ENCODE measurements at places on chromosomes 7 and 10. TPM values are rescaled to one million over a fixed set of nuclear protein-coding genes. Genes with fewer than 3 reads are reported as not detected.

- DNase-seq = peak; percentile 41
Measured at GRCh38 chr7:27173956-27174873, at the start of gene HOXA10. HOXA10 (minus strand) TSS chr7:27174320; CDS start chr7:27174306, 14 bp downstream.

DNA sequence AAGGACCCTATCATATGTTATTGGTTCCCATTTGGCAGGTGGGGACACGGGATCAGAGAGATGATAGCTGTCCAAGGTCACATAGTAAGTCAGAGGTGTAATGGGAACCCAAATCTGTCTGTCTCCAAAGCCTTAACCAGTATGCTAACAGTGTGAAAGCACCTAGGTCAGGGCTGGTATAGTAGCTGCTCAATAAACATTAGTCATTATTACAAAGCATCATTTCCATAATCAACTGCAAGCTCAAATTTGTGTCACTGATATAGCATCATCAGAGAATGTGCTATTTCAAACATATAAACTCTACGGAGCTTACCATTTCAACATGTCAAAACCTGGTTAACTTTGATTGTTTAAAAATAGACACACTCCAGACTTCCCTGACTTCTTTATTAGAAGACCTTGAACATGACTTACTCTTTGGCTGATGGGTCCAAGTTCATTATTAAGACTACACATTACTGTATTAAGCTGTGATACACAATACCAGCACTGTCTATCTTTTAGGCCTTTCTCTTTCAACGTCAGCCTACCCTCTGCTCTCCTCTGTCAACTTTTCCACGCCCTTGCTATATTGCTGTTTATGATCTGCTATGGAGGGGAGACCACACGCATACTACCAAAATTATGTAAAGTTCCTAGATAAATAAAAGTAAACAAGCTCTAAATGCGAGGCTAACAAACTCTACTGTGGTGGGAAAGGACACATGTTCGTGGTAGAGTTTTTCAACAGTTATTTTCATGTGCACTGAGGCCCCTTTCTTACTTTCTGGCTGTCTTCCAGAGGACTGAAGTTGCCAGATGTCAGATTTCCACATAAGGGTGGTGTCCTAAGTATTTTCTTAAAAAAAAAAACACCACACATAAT is 33.6 kb downstream of the DNMBP start:
- no peak for DNase-seq

DNA sequence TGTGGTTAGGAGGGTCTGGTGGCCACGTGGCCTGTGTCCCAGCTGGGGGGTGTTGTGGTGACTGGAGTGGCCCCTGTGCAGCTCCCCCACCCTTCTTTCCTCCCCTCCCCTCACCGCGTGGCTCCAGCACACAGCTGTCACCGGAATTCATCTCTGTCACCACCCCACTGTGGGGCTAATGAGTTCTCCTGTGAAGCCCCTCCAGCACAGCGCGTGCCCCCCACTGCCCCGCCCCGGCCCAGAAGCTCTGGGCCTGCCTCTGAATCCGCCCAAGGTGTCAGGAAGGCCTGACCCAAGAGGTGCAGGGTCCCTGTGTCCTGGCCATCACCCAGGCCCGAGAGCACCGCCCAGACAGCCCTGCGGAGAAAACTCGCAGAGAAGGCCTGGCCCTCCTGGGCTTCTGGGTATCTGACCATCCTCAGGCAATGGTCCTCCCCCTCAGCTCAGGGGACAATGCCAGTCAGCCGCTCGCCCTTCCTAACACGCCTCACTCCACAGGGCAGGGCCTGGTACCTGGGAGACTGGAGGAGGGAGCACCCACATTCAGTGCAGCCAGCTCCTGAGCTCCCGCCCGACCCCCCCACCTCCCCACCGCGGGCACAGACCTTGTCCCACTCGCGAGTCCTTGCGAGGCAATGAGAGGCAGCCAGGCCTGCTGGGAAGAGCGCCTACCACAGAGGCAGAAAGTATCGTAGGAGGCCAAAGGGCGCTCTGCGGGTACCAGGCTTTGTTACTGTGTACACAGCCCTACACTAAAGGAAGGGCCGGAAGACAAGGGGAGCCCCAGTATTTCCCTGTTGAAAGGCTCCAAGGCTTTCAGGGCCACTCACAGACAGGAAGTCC is 38.2 kb downstream of the GBX1 start:
- no peak for DNase-seq

GRCh38 chr7:324011-324410 is 34.0 kb downstream of the FOXL3 start:
- no peak for DNase-seq

DNA sequence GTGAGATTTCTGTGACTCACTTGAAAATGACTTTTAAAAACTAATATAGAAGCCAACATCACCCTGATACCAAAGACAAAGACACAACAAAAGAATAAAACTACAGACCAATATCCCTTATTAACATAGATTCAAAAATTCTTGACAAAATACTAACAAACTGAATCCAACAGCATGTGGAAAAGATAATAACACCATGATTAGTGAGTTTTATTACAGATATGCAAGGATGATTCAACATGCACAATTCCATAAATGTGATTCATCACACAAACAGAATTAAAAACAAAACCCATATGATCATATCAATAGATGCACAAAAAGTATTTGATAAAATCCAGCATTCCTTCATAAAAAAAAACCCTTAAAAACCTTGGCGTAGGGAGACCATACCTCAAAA is 6.5 kb downstream of the MGAM start:
- no peak for DNase-seq

GRCh38 chr7:51731075-51731474 is 414.5 kb upstream of the COBL start:
- DNase-seq = peak; percentile 73

The PRKG1 gene
- 17.3 TPM for polyA plus RNA-seq

The PSD gene
- 2.7 TPM for polyA plus RNA-seq

- DNase-seq = peak; percentile 79
Measured at GRCh38 chr7:30074422-30075030, 46.3 kb downstream of the PLEKHA8 start.

The SSC4D gene
- polyA plus RNA-seq = 9.7 TPM

- no peak for DNase-seq
Measured at GRCh38 chr7:26346611-26347203, 55.0 kb downstream of the SNX10 start.

DNA sequence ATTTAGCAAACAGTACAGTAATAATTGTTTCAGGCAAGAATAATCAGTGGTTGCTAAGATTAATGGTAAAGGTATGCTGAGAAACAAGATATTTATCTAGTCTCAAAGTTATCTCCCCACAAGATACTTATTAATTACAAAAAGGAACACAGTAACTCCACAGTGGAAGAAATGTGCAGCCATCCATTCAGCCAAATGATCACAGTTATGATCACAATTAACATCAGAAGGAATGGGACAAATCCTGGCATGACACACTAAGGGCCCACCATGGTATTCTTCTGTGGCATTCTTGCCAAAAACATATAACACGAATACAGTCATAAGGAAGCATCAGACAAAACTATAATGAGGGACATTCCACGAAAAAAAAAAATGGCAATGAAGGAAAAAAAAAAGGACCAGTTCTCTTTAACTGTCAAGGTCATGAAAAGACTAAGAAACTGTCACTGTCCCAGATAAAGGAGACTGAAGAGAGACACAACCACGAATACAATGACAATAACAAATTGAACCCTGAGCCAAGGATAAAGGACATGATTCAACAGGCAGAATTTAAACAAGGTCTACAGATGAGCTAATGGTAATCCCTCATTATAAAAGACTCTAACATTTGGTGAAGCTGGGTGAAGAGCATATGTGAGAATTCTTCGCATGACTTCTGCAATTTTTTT is 20.9 kb downstream of the NUDCD3 start:
- DNase-seq = no peak

The HACD1 gene
- polyA plus RNA-seq = 66.2 TPM

- DNase-seq = no peak
Measured at GRCh38 chr7:156050636-156051569, 238.6 kb upstream of the SHH start.
